ENCODE measurements at places on chromosomes 7 and 10. TPM values are rescaled to one million over a fixed set of nuclear protein-coding genes. Genes with fewer than 3 reads are reported as not detected.

Gene C7orf33
- total RNA-seq: not detected

Gene MACC1
- 17.4 TPM for total RNA-seq

Gene CRYGN
- 0.19 TPM for total RNA-seq

Gene CABCOCO1
- total RNA-seq: not detected

Gene RAB19
- not detected for total RNA-seq

Gene RBM20
- total RNA-seq: 2.1 TPM

Gene ANKRD26
- total RNA-seq: 4.4 TPM

Gene PRKAR2B
- total RNA-seq: 1.4 TPM

- no peak overlapping the region for H3K4me3 ChIP-seq
- no peaks in the 10 kb centered on the region for H3K27me3 ChIP-seq
- no peak overlapping the region for H3K27ac ChIP-seq
- H3K36me3 ChIP-seq: no peaks in the 10 kb centered on the region
These were observed 335.1 kb downstream of the BMPER start for GRCh38 chr7:34240417-34240816.

- H3K36me3 ChIP-seq: no peaks in the 10 kb centered on the region
- peaks cover 84% of the 10 kb centered on the region for H3K4me1 ChIP-seq
- no peaks in the 10 kb centered on the region for H3K27me3 ChIP-seq
- peak overlapping the region; percentile 49 for H3K27ac ChIP-seq
- peak; percentile 6 for DNase-seq
These were observed 33.4 kb downstream of the CCDC6 start for GRCh38 chr10:59872892-59873463.

GRCh38 chr10:69311309-69311708, 33.0 kb downstream of the HK1 start:
- peaks cover 3% of the 10 kb centered on the region for H3K4me1 ChIP-seq
- H3K36me3 ChIP-seq: no peaks in the 10 kb centered on the region
- DNase-seq: no peak
- H3K27me3 ChIP-seq: no peaks in the 10 kb centered on the region
- no peak overlapping the region for H3K27ac ChIP-seq

DNA sequence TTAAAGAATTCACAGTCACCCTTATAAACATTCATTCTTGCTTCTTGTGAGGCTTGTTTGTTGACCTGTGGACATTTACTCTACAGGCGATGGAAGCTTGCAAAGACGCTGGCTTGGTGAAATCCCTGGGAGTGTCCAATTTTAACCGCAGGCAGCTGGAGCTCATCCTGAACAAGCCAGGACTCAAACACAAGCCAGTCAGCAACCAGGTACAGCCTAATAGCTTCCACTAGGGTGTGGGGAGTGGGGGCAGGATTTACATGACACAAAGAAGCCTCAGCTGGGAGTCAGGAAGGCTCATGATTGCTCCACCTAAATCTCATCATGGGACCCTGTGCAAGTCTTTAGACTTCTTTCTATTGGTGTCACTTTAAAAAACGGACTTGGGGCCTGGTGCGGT, 29.0 kb downstream of the AKR1D1 start:
- no peaks in the 10 kb centered on the region for H3K27me3 ChIP-seq
- no peaks in the 10 kb centered on the region for H3K4me1 ChIP-seq
- no peak overlapping the region for H3K27ac ChIP-seq

- no peaks in the 10 kb centered on the region for H3K27me3 ChIP-seq
- H3K36me3 ChIP-seq: no peaks in the 10 kb centered on the region
- H3K27ac ChIP-seq: no peak overlapping the region
These were observed 254.3 kb upstream of the LRRTM3 start for GRCh38 chr10:66671562-66671961.

GRCh38 chr10:11638055-11638698, 26.7 kb upstream of the USP6NL start:
- H3K27ac ChIP-seq: no peak overlapping the region
- H3K4me1 ChIP-seq: no peaks in the 10 kb centered on the region
- DNase-seq: no peak
- H3K27me3 ChIP-seq: no peaks in the 10 kb centered on the region

GRCh38 chr10:92787557-92788152, 60.7 kb upstream of the EXOC6 start:
- no peak overlapping the region for H3K27ac ChIP-seq
- H3K36me3 ChIP-seq: no peaks in the 10 kb centered on the region
- H3K27me3 ChIP-seq: no peaks in the 10 kb centered on the region
- no peak overlapping the region for H3K4me3 ChIP-seq
- peaks cover 8% of the 10 kb centered on the region for H3K4me1 ChIP-seq

DNA sequence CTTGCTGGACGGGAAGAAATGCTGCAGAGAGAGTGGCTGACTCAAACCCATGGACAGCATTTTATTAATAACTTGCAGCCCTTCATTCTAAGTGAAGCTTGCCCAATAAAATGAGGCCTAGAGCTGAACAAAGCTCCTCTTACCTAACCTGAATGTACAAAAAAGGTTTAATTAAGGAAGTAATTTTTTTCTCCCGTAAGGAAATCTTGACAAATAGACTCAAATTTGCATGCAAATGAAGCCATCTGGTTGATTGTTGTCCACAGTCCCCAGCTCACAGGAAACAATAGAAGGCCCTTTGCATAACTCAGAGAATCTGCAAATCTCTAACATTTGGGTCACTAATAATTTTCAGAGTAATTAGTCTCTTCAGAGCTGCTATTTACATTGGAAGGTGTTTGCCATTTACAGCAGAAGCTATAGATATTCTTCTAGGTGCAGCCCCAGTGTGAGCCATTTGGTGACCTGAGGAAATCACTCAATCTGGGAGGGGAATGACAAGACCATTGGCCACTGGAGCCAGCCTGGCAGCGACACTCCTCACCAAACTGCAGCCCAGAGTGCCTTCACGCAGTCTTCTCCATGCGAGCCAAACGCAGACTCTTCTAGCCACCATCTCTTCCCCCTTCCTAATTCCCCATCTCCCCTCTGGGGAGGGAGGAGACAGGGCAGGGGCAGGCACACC, 483.0 kb upstream of the C7orf33 start:
- no peak overlapping the region for H3K27ac ChIP-seq
- H3K4me1 ChIP-seq: no peaks in the 10 kb centered on the region
- H3K27me3 ChIP-seq: no peaks in the 10 kb centered on the region
- no peaks in the 10 kb centered on the region for H3K36me3 ChIP-seq
- DNase-seq: no peak
- H3K4me3 ChIP-seq: no peak overlapping the region

DNA sequence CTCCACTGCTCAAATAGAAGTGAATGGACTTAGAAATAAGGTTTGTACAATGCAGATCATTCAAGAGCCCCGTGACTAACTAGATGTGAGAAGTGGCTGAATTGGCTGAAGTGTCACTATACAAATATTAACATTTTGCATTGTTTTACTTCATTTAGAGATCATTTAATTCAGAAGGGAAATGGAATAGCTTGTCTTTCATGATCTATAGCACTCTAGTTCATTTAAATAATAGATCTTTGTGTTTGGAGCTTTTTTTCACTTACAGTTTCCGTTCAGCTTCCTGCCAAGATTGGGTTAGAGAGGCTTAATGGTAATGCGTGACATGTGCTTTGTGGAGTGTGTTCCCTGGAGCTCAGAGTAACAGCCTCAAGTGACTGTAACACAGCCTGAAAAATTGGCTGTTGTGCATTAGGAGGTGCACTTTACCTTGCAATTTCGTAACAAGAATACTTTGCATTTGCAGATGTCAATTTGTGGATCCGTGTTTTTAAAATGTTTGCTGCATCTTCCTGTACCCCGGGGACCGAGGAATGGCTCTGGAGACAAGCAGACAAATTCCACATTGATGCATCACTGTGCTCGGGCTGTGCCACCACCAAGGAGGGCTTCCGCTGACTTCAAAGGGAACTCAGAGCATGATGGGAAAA, 170.3 kb downstream of the NRP1 start:
- no peaks in the 10 kb centered on the region for H3K4me1 ChIP-seq
- no peak for DNase-seq
- H3K27ac ChIP-seq: no peak overlapping the region
- no peak overlapping the region for H3K4me3 ChIP-seq
- H3K27me3 ChIP-seq: no peaks in the 10 kb centered on the region

DNA sequence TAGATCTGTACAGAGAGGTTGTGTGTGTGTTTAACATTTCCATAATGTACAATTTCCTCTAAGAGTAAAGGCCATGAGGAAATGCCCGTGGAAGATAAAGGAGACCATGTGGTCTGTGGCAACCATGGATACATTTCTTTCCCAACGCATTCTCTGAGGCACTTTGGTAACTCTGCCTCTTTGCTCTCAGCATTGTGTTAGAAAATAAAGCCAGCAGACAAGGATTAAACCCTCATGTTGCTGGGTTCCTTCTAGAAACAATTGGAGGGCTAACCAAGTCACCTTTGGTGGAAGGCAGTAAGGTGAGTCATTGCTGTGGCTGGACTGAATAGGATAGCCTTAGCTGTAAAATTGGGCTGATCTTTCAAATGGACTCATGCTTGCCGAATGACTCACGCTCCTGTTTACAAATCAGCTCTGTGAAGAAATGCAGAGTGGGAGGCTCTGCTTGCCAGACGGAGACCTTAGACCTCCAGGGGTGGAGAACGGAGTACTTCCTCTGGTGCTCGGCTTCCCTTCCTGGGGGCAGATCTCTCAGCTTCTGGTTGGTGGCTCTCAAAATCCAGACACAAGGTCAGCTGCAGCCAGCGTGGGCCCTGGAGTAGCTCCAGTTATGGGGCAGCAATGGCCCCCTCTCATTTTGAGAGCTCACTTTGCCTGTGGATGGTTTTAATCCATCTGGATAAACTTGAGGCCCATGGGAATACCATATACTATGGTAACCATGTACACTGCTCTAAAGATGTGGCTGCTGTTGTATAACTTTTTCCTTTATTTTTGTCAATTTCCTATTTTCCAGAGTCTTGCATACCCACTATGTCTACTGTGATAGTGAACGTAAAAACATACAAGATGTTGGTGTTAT, 137.3 kb downstream of the TCF7L2 start:
- no peak overlapping the region for H3K4me3 ChIP-seq
- no peak for DNase-seq
- peaks cover 24% of the 10 kb centered on the region for H3K4me1 ChIP-seq
- H3K36me3 ChIP-seq: no peaks in the 10 kb centered on the region
- H3K27me3 ChIP-seq: no peaks in the 10 kb centered on the region

DNA sequence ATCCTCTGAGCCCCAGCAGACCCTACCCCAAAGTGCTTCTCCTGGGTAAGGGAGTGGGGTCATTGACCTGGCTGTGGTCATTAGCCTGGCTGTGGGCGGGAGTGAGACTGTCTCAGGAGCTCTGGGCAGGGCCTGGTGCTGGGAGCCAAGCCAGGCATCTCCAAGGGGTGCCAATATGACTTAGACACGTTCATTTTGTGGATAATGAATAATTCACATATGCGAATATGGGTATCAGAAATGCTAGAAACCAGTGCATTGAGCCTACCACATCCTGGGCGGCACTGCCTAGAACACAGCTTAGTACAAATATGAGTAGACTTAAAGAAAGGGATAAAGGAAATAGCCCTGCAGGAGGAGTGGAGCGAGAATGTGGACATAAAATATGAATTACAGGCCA, 14.4 kb upstream of the SRRM3 start:
- no peak for DNase-seq
- H3K4me3 ChIP-seq: no peak overlapping the region
- peaks cover 6% of the 10 kb centered on the region for H3K27me3 ChIP-seq
- H3K36me3 ChIP-seq: no peaks in the 10 kb centered on the region
- H3K27ac ChIP-seq: no peak overlapping the region

GRCh38 chr10:293636-294035, 158.4 kb downstream of the ZMYND11 start:
- H3K27ac ChIP-seq: no peak overlapping the region
- H3K27me3 ChIP-seq: no peaks in the 10 kb centered on the region
- H3K4me3 ChIP-seq: no peak overlapping the region
- no peaks in the 10 kb centered on the region for H3K36me3 ChIP-seq
- DNase-seq: no peak

DNA sequence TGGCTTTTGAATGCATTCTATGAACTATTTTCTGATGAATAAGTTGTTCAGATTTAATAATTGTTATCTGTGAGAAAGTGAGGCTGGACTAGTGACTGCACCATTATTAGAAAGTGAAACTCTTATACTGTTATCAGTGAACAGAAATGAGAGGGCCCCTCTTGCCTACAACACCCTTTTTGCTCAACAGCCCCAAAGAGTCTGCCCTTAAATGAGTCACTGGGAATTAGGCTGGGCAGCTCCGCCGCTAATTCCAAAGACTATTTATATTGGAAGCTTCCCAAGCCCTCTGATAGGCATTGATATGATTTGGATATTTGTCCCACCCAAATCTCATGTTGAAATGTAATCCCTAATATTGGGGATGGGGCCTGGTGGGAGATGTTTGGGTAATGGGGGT, 7.0 kb upstream of the CYP2C18 start:
- no peak overlapping the region for H3K4me3 ChIP-seq
- no peaks in the 10 kb centered on the region for H3K27me3 ChIP-seq
- H3K27ac ChIP-seq: no peak overlapping the region
- H3K4me1 ChIP-seq: no peaks in the 10 kb centered on the region

DNA sequence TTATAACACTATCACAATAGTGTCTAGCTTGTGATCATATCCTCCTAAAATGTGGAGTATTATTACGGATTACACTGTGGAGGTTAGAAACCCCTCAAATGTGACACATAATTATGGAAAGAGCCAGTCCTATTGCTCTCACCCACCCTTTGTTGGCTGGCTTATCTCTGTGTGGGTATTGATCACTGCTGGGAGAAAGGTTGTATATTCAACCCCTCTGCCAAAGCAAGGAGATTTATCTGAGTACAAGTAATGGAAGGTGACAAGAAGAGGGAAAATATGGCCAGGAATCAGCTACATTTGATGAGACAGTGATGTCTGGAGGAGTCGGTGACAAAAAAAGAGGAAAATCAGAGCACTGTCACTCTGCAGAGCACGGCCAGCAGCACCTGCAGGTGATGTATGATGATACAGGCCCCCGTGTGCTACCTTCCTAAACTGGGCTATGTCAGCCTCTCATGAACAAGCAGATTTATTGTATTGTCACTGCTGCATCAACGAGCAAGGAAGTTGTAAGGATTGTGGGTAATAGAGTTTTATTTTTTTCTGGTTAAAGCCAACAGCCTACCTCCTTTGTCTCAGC, 235.3 kb downstream of the PHF14 start:
- no peak for DNase-seq
- no peaks in the 10 kb centered on the region for H3K27me3 ChIP-seq
- H3K36me3 ChIP-seq: no peaks in the 10 kb centered on the region

DNA sequence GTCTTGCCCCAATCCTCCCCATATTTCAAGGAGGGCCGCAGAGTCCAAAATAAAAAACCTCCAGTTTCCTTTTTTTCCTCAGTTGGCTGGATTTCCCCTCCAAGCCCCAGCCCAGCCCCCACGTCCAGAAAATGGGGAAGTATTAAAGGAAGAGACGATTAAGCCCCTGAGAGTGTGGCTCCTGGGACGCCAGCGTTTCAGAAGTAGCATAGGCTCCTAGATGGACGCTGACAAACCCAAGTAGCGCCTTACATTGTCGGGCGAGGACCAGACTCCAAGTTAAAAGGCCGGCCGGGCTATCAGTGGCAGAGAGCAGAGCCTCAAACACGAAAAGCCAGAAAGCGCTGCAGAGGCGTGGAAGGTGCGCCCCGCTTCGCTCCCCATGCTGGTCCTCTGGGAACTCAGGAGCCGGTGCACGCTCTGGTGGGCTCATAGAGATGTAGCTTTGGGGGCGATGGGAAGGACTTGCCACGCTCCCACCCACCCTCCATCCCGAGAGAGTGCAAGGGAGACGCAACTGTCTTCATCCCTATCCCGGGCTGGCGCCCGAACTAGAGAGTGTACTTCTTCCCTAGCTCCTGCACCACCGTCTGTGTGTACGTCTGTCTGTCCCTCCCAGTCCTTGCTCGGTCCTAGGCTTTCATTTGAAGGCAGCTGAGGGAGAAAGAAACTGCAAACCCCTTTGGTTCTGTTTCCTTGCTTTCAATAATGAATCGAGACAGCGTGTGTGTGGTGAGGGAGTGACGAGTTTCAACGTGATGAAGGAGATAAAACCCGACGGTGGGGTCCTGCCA, 6.3 kb upstream of the EMX2 start:
- no peaks in the 10 kb centered on the region for H3K36me3 ChIP-seq
- H3K4me3 ChIP-seq: no peak overlapping the region
- H3K27me3 ChIP-seq: peaks cover 48% of the 10 kb centered on the region
- DNase-seq: no peak
- peaks cover 19% of the 10 kb centered on the region for H3K4me1 ChIP-seq
- H3K27ac ChIP-seq: no peak overlapping the region

All from esophagus squamous epithelium (tissue), 5 donors.